Colonic mucosa (tissue), 4 donors: ENCODE measurements at places on chromosomes 3 and 15. TPM values are rescaled to one million over a fixed set of nuclear protein-coding genes. Genes with fewer than 3 reads are reported as not detected.

The TNNC1 gene
- total RNA-seq: 1.1 TPM

The NUTM1 gene
- not detected for total RNA-seq

The GOLGA8S gene
- not detected for total RNA-seq

The MCF2L2 gene
- total RNA-seq: 1.4 TPM

- no peak for DNase-seq
These were observed 282.6 kb upstream of the MCTP2 start for GRCh38 chr15:93948726-93949125.

GRCh38 chr15:88131937-88132336 is 124.6 kb downstream of the NTRK3 start:
- DNase-seq: no peak

DNA sequence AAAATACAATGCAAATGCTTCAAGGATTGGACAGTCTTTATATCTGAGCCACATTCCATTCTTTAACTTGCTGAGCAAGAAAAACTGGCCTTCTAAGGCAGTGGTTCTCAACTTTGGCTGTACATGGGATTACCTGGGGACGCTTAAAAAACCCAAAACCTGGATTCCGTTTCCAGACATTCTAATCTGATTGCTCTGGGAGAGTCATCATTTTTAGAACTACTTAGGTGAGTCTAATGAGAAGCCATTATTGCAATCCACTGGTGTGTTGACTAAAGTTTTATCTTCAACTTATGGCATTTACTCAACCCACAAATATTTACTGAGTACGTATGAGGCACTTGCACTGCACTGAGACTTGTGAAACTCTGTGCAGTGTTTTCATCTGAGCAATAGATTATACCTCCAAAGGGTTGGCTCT is 195.7 kb upstream of the ATP11B start:
- no peak for DNase-seq
